ENCODE measurements at places on chromosomes 5 and 9. TPM values are rescaled to one million over a fixed set of nuclear protein-coding genes. Genes with fewer than 3 reads are reported as not detected.
A peak's percentile ranks its signal among the peaks of the same experiment; 100 is the strongest.

Gene CCDC183
- not detected for total RNA-seq

Gene ADAMTS16
- total RNA-seq: not detected

Gene DROSHA
- total RNA-seq: 28.6 TPM

Gene FOXD4L5
- not detected for total RNA-seq

Gene IGFBPL1
- not detected for total RNA-seq

Gene IL7R
- total RNA-seq: 1.0 TPM

Gene IL31RA
- not detected for total RNA-seq

Gene COL23A1
- total RNA-seq: 0.97 TPM

Gene SLC34A3
- not detected for total RNA-seq

Gene EIF4E1B
- total RNA-seq: not detected

- DNase-seq: no peak
Measured at GRCh38 chr5:147464211-147464610, 45.7 kb downstream of the DPYSL3 start.

GRCh38 chr9:13282998-13283397 is 3.5 kb upstream of the MPDZ start:
- DNase-seq: no peak

DNA sequence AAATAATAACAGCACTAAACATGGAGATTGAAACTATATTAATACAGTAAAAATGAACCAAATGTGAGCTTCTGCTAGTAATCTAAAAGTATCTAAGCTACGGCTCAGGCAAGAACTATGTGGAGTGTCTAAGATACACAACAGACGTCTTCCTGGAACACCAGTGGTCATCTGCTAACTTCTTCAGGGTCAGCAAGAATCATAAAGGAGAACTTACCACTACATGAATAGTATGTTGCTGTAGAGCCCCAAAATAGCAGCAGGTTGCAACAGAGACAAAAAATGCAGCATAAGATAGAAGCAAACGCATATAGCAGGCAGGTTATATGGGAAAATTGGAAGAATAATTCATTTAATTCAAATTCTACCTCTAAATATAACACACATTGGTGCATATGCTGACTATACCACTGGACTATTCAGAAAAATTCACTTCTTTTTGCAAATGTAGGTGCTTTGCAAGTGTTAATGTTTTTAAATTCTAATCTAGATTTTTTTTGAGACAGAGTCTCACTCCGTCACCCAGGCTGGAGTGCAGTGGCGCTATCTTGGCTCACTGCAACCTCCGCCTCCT is 27.1 kb downstream of the DCTN4 start:
- no peak for DNase-seq

GRCh38 chr5:132635873-132636272 is 22.1 kb upstream of the IL13 start:
- DNase-seq: no peak

- DNase-seq: no peak
Measured at GRCh38 chr5:5026409-5026785, 113.7 kb upstream of the ADAMTS16 start.

GRCh38 chr5:172659909-172660628 is 19.0 kb downstream of the NEURL1B start:
- peak; percentile 76 for DNase-seq

GRCh38 chr5:5705010-5705409 is 282.5 kb downstream of the ICE1 start:
- DNase-seq: no peak

GRCh38 chr9:114314256-114314867 is 8.5 kb upstream of the ORM1 start:
- no peak for DNase-seq

GRCh38 chr9:34458959-34459340 is 345 bp downstream of the DNAI1 start:
- DNase-seq: no peak

DNA sequence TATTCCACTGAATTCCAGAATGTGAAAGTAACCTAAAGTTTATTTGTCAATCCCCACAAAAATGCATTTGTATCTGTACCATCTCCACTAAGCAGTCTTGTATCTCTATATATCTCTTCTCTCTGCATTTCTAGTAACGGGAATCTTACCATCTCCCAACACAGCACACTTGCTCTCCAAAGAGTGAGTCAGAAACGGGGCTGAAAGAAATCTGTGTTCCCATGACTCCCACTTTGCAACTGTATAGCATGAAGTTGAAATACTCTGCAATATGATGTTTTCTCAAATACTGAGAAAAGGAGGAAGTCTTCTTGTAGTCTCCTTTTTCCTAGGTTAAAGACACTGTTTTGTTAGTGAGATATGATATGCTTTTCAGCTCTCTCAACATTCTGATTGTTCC is 848.8 kb upstream of the ACO1 start:
- DNase-seq: no peak

- peak; percentile 94 for DNase-seq
Measured at GRCh38 chr5:133119233-133119711, 67.5 kb downstream of the HSPA4 start.

DNA sequence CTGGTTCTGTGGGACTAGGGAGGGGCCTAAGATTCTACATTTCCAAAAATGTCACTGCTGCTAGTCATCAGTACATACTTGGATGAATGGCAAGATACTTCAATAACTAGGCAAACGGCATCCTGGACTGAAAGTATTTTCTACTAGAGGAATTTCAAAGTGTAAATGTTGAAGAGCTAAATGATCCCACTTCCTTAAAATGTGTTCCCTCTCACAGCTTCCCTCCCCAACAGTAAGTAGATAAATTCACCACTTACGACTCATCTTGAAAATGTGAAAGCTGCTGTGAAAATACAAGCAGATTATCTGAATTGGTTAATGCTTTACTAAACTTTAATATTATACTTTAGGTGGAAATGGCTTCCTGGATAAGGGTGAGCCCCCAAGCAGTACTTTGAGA is 1571.5 kb upstream of the WWC1 start:
- no peak for DNase-seq

- DNase-seq: no peak
Measured at GRCh38 chr5:112200131-112200530, 218.9 kb downstream of the EPB41L4A start.

DNA sequence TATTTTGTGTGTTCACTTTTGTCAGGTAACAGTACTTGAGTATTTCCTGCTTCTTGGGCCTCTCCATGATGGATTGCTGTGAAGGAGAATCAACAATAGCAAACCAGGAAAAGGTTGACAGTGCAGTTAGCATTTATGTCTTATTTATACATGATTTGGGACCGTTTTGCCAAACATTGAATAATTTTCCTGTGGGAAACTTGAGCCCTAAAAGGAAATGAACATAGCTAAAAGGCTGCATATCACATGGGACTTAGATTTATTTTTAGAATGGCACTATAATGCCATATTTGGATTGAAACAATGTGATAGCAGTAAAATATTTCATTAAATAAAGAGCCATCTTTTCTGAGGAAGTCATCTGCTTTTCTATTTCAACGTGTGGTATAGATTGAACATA is 15.3 kb downstream of the GPR21 start:
- no peak for DNase-seq

GRCh38 chr5:39370555-39371366 is 6.5 kb upstream of the C9 start:
- DNase-seq: no peak

GRCh38 chr5:175700991-175701390 is 43.1 kb downstream of the HRH2 start:
- no peak for DNase-seq

GRCh38 chr5:143673676-143674468 is 138.1 kb upstream of the HMHB1 start:
- no peak for DNase-seq

GRCh38 chr5:149824120-149824519 is 94.0 kb downstream of the PPARGC1B start:
- no peak for DNase-seq

DNA sequence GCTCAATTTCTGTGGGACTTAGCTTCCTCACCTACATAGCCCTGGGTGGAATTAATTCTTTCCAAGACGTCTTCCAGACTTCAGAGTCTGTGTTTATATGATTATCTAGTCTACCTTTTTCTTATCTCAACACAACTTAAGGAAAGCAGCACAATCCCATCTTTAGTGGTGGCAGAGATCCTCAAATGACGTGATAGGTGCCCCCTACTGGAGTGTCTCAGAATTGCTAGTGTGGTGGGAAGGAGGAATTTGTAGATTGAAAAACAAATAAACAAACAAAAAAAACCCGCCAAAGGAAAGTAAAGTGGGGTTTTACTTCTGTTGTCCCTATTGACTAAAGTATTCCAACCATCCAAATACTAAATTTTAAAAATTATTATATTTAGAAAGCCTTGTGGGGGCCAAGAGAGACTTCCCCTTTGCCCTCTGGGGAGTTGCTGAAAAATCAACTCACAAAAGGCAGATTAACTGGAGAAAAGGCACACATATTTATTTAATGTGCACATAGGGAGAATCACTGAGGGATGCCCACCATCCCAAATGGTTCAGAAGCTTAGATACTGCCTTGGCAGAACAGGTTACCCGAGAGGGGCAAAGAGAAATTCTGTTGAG is 283.3 kb downstream of the TMEM167A start:
- no peak for DNase-seq

DNA sequence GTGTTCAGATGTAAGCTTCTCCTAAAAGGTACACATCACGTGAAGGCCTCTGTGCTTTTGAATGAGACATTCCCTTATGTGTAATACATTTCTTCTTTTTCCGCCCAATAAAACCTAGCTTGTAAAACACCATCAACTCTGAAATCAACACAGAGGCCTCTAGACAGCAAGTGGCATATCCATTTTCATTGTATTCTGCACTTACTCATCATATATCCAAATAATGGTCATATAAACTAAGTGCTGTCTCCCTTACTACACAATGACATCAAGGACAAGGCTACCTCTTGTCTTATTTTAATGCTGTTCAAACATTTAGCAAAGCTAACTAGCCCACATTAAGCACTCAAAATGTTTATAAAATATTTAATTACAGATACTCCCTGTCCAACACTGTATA is 108.5 kb downstream of the ELAVL2 start:
- DNase-seq: no peak

GRCh38 chr5:172716796-172717313 is 54.1 kb downstream of the DUSP1 start:
- DNase-seq: peak; percentile 80

GRCh38 chr5:20088361-20088760 is 100.4 kb upstream of the CDH18 start:
- DNase-seq: no peak

DNA sequence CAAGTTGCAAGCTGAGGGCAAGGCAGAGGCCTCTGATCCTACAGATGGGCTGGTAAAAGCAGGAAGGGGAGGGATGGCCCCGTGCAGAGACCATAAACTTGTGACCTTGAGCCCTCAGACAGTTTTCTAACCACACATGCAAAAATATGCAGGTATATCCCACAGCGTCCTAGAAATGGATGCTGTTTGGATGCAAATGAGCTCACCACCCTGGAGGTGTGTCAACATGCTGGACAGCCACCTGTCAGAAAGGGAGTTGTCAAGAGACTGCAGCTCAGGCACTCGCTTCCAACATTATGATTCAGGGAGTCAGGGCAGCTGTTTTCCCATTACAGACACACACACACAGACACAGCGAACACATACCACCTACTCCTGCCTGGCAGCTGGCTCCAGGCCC is 97.3 kb upstream of the PANK3 start:
- no peak for DNase-seq

- DNase-seq: no peak
Measured at GRCh38 chr5:141714542-141715310, 32.7 kb upstream of the ARAP3 start.

- DNase-seq: no peak
Measured at GRCh38 chr9:137502008-137502911, 43.1 kb upstream of the NSMF start.

DNA sequence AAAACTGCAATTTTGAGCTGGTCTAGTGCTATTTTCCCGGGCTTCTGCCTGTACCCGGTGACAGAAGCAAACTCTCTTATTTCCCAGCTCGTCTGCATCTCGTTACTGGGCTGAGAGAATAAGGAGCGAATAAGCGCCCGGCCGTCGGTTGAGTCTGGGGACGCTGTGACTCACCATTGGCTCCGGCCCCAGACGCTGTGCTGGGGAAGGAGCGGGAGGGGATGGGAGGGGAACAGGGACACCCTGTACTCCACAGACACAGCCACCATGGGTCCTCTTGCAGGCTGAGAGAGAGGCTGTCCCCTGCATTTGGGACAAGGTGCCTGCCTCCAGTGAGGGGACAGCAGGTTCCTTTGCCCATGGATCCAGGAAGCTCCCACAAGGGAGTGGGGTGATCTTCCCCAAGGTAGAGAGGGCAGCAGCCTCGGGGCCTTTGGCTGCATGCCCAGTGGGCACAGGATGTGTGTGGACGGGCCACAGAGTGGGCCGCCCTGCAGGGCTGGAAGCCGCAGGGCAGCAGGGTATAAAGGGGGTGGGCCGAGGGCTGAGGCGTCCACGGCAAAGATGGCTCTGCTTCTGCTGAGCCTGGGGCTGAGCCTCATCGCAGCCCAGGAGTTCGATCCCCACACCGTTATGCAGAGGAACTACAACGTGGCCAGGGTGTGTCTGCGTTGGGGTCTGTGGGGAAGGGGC is at the start of gene LCN9:
Gene LCN9, plus strand, starts transcription at position 552 of the 693 bp plus-strand sequence. Its CDS starts 13 bp downstream, at position 565.
- no peak for DNase-seq

DNA sequence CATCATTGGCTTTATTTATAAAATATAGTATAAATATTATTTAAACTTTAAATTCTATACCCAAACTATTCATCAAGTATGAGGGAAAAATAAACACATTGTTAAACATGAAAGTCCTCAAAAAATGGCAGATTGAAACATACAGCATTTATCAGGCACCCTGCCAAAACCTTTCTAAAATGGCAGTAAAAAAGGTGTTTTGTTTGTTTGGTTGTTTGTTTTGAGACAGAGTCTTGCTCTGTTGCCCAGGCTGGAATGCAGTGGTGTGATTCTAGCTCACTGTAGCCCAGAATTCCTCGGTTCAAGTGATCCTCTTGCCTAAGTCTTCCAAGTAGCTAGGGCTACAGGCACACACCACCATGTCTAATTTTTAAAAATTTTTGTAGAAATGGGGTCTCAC is 60.1 kb upstream of the ECM2 start:
- DNase-seq: no peak

- no peak for DNase-seq
Measured at GRCh38 chr5:16034319-16035001, 145.1 kb downstream of the MARCHF11 start.

- no peak for DNase-seq
Measured at GRCh38 chr9:85038824-85039608, 369.5 kb downstream of the NTRK2 start.

GRCh38 chr9:134522976-134523375 is 118.6 kb upstream of the COL5A1 start:
- no peak for DNase-seq
